ENCODE measurements at places on chromosomes 3 and 15. TPM values are rescaled to one million over a fixed set of nuclear protein-coding genes. Genes with fewer than 3 reads are reported as not detected.
A peak's percentile ranks its signal among the peaks of the same experiment; 100 is the strongest.

The CTXN2 gene
- total RNA-seq: not detected

The SMCO1 gene
- not detected for total RNA-seq

DNA sequence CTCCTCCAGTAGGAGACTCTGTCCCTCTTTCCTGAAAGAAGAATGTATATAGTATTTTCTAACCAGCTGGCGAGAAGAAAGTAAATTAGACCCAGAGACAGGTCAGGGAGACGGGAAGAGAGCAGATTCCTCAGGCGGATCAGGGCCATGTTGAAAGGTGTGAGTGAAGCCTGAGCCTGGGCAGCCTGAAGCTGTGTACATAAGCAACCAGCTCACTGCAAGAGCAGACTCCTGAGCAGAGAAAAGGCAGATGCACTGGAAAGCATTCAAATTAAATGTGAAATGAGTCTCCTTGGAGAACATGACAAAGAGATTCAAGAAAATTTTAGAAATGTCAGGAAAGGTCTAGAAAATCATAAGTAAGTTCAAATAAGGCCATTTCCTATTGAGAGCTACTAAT lies 165.8 kb downstream of the GOLIM4 start:
- no peak for DNase-seq

The DTWD1 gene
- total RNA-seq: 16.6 TPM

- no peak for DNase-seq
Measured at GRCh38 chr15:41950489-41950888, 21.9 kb downstream of the EHD4 start.

DNA sequence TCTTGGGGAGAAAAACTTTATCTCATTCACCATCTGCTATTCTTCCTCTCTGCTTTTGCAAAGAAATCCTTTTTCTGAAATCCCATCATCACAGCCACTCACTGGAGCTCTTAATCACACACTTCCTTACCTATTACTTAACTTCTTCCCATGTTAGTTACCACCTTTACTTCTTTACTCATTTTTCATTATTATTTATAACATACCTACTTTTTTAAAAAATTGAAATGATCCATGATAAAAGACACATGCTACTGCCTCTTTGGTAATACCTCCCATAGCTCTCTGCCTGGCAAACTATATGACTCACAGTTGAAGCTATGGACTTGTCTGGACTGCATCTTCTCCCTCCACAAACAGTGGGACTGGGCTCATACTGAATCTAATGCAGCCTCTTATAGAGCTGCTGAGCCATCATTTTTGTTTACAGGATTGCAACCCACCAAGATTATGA lies 150.3 kb downstream of the TNIK start:
- peak; percentile 52 for DNase-seq

- no peak for DNase-seq
Measured at GRCh38 chr3:38640661-38641452, 8.6 kb downstream of the SCN5A start.

GRCh38 chr3:132255041-132255745 lies 62.0 kb upstream of the ACP3 start:
- DNase-seq: peak; percentile 78

The CNTN4 gene
- total RNA-seq: not detected

DNA sequence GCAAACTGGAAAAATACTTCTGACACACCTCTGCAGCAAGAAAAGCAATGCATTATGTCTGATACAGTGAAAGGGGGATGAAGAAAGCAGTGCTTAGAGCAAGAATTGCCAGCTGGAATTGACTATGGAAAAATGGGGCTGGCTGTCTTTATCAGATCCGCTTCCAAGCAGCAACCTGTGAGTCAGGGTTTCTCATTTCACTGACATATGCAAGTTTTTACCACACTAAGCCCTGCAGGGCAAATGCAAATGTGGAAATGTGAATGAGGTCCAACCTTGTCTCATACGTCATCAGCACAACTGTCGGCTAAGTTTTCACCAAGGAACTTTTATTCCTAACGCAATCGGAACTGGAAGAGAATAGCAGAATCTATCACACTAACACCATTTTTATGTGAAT lies 172.5 kb upstream of the GADL1 start:
- DNase-seq: peak; percentile 89

The PFN2 gene
- 132 TPM for total RNA-seq

Data from foreskin keratinocyte (primary cell).